ENCODE measurements at places on chromosomes 3 and 15. TPM values are rescaled to one million over a fixed set of nuclear protein-coding genes. Genes with fewer than 3 reads are reported as not detected.

GRCh38 chr15:35038626-35039451 lies 46.3 kb downstream of the NANOGP8 start:
- no peak overlapping the region for H3K27ac ChIP-seq
- no peak overlapping the region for H3K4me3 ChIP-seq
- H3K36me3 ChIP-seq = no peaks in the 10 kb centered on the region
- H3K27me3 ChIP-seq = no peaks in the 10 kb centered on the region

DNA sequence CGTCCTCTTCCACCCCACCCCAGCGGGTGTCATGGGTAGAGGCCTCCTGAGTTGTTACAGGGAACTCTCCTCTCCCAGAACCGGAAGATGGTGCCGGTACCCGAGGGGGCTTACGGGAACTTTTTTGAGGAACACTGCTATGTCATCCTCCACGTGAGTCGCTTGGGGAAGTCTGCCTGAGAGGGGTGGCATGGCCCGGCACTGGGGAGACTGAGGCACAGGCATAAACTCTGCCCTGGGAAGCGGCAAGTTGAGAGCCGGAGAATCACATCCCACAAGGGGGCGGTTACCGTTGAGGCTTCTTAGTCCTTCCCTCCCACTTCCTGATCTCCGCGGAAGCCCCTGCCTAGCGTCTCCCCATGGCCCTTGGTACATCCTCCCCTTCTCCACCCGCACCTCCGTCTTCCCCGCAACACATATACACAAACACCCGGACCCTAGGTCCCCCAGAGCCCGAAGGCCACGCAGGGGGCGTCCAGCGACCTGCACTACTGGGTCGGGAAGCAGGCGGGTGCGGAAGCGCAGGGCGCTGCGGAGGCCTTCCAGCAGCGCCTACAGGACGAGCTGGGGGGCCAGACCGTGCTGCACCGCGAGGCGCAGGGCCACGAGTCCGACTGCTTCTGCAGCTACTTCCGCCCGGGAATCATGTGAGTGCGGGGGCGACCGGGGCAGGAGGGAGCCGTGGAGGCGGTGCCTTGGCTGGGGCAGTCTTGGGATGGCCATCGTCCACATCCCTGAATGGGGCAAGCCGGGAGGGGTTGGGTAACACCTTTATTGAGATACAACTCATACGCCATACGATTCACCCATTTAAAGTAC lies 3.4 kb downstream of the VILL start:
- no peaks in the 10 kb centered on the region for H3K27me3 ChIP-seq
- peaks cover 48% of the 10 kb centered on the region for H3K4me1 ChIP-seq
- peak; percentile 91 for DNase-seq
- H3K36me3 ChIP-seq = no peaks in the 10 kb centered on the region
- peak overlapping the region; percentile 86 for H3K27ac ChIP-seq
- H3K4me3 ChIP-seq = peak overlapping the region; percentile 63

DNA sequence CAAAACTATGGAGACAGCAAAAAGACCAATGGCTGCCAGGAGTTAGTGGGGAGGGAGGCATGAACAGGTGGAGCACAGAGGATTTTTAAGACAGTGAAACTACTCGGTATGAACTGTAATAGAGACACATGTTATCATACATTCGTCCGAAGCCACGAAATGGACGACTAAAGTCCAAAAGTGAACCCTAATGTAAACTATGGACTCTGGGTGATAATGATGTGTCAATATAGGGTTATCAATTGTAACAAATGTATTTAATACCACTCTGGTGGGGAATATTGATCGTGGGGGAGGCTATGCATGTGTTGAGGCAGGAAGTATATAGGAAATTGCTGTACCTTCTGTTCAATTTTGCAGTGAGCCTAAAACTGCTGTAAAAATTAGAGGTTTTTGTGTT lies 107.0 kb downstream of the CPN2 start:
- H3K27ac ChIP-seq = no peak overlapping the region
- H3K27me3 ChIP-seq = no peaks in the 10 kb centered on the region
- H3K36me3 ChIP-seq = no peaks in the 10 kb centered on the region
- no peak overlapping the region for H3K4me3 ChIP-seq

GRCh38 chr3:99699841-99700240 lies 61.4 kb downstream of the COL8A1 start:
- no peak for DNase-seq
- H3K36me3 ChIP-seq = no peaks in the 10 kb centered on the region
- peaks cover 10% of the 10 kb centered on the region for H3K4me1 ChIP-seq

DNA sequence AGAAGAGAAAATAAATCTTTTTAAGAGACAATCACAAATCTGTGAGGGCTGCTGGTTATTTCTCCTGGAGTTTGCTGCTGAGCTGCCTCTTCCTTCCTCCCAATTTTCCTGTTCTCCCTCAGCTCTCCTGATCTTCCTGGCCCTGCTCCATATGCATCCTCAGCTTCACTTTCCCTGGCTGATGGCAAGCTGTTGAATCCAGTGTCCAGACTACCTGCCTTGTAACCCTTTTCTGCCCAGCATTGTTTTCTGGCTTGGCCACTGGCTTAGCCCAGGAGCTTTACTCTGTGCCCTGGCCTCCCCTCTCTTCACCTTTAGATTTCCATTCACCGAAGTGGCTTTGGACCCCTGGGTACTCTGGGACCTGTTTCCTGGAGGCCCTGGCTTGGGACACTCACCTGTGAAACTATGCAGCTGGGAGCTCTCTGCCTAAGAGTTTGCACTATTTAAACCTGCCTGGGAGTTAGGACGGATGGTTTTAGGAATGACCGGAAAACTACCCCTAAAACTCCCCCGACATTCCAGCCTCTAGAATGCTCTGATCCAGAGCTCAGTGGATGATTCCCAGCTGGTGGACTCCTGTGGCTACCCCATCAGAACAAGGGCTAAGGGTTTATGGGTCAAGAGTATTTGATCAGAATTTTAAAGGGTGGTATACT lies 90.0 kb downstream of the RBPMS2 start:
- H3K27ac ChIP-seq = no peak overlapping the region
- no peak overlapping the region for H3K4me3 ChIP-seq
- DNase-seq = no peak
- H3K36me3 ChIP-seq = peaks cover 96% of the 10 kb centered on the region
- no peaks in the 10 kb centered on the region for H3K27me3 ChIP-seq
- H3K4me1 ChIP-seq = no peaks in the 10 kb centered on the region

DNA sequence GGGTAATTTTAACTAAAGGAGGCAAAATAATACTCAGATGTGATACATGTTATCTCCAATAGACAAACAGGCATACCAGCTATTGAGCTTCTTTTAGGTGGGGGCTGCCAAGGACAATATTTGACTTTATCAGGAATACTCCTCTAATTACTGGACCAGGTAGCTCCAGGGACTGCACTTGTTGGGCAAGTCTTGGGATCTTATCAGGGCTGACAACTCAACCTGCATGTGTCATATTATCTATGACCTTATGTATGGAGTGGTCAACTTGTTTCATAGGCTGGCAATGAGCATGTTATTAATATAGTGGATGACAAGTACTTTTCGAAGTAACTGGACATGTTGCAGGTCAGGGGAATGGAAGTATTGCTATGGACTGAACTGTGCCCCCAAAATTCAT lies 15.0 kb upstream of the ZNF445 start:
- H3K4me1 ChIP-seq = no peaks in the 10 kb centered on the region
- DNase-seq = no peak
- H3K4me3 ChIP-seq = no peak overlapping the region
- no peaks in the 10 kb centered on the region for H3K36me3 ChIP-seq
- no peak overlapping the region for H3K27ac ChIP-seq

- H3K27me3 ChIP-seq = no peaks in the 10 kb centered on the region
- no peak overlapping the region for H3K4me3 ChIP-seq
- DNase-seq = no peak
- no peaks in the 10 kb centered on the region for H3K4me1 ChIP-seq
Observed at GRCh38 chr15:61158504-61159407, 70.3 kb downstream of the RORA start.

DNA sequence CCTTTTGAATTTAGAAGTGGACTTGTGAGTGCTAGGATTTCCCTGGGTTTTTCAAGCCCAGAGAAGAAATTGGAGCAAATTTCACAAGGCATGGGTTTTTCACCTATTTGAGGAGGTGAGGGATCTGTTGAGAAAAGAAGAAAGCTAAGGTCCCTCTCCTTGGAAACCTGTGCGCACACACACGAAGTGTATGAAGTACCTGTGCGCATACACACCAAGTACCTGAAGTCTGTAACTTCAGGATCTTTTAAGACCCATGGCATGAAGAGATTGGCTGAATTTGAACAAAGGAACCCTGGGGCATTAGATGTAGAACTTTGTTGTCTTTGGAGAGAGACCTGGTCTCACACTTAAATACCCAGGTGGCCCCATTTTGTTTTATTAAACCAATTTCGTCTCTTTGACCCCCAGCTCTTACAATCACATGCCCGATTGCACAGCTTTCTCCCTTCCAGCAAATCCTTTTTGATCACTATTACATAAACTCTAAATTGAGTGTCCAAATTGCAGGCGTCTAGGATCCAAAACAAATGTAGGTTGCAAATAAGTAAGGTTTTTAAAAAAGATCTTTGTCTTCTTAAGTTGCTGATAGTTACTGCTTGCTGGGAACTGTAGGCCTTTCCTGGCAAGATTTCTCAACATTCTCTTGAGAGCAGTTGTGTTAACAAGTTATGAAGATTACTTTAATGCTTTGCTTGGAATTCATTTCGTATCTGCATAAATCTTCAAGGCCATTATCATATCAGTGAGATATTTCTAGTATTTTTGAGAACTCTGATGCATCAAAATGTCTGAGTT lies 64.3 kb downstream of the CMTM8 start:
- H3K4me1 ChIP-seq = peaks cover 32% of the 10 kb centered on the region
- no peak overlapping the region for H3K4me3 ChIP-seq
- peak overlapping the region; percentile 69 for H3K27ac ChIP-seq

GRCh38 chr3:129329858-129330257 lies 51.2 kb downstream of the HMCES start:
- H3K27ac ChIP-seq = no peak overlapping the region
- DNase-seq = no peak
- H3K36me3 ChIP-seq = no peaks in the 10 kb centered on the region
- H3K4me1 ChIP-seq = no peaks in the 10 kb centered on the region
- no peaks in the 10 kb centered on the region for H3K27me3 ChIP-seq

DNA sequence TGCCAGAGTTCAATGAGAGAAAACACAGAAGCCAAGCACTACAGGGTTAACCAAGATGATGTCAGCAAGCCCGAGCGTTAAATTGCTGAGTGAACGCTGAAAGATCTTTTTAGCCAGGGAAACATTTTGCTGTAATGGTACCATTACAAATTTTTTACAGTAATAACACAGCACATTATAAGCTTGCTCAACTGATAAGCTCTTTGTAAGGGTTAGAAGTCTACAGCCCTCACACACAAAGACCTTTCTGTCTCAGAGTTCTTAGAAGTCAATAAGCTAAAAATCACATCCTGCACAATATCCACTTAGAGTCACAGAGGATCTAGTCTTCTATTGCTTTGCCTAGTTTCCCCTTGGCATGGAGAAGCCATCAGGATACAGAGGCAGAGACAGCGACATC lies 29.9 kb downstream of the CHSY1 start:
- no peak overlapping the region for H3K4me3 ChIP-seq
- no peak overlapping the region for H3K27ac ChIP-seq
- peaks cover 4% of the 10 kb centered on the region for H3K36me3 ChIP-seq
- H3K4me1 ChIP-seq = peaks cover 26% of the 10 kb centered on the region
- no peak for DNase-seq
- no peaks in the 10 kb centered on the region for H3K27me3 ChIP-seq

DNA sequence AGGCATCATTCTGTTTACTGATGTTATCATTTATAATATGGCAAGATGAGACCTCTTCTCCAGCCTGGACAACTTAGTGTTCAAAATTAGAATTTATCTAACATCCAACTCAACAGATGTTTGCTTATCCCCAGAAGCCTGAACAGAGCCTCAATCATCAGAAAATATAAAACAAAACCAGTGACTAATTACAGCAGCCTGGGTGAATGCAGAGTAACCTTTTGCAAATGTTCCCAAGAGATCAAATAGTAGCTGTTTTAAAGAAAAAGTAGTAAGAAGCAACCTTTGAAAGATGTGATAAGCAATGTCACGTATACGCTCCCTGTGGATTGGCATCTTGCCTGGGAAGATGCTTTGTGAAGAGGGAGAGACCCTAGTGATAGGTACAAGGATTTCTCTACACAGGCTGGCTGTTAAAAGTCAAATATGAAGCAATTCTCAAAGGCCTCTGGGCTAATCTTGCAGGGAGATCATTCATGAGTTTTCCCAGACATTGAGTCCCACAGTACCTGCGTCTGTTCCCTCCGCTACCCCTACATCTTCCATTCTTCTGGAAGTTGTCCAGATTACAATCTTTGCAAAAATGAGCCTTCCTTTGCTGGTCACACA lies 39.3 kb upstream of the PRICKLE2 start:
- peaks cover 40% of the 10 kb centered on the region for H3K4me1 ChIP-seq
- no peaks in the 10 kb centered on the region for H3K27me3 ChIP-seq
- DNase-seq = no peak
- no peak overlapping the region for H3K27ac ChIP-seq

- H3K36me3 ChIP-seq = no peaks in the 10 kb centered on the region
- no peak for DNase-seq
- H3K4me3 ChIP-seq = no peak overlapping the region
- no peaks in the 10 kb centered on the region for H3K27me3 ChIP-seq
- no peak overlapping the region for H3K27ac ChIP-seq
Observed at GRCh38 chr3:190552969-190553759, 39.3 kb downstream of the IL1RAP start.

- no peak overlapping the region for H3K4me3 ChIP-seq
- no peak overlapping the region for H3K27ac ChIP-seq
- peaks cover 35% of the 10 kb centered on the region for H3K36me3 ChIP-seq
- H3K27me3 ChIP-seq = no peaks in the 10 kb centered on the region
Observed at GRCh38 chr15:89801471-89802195, 13.0 kb downstream of the ANPEP start.

DNA sequence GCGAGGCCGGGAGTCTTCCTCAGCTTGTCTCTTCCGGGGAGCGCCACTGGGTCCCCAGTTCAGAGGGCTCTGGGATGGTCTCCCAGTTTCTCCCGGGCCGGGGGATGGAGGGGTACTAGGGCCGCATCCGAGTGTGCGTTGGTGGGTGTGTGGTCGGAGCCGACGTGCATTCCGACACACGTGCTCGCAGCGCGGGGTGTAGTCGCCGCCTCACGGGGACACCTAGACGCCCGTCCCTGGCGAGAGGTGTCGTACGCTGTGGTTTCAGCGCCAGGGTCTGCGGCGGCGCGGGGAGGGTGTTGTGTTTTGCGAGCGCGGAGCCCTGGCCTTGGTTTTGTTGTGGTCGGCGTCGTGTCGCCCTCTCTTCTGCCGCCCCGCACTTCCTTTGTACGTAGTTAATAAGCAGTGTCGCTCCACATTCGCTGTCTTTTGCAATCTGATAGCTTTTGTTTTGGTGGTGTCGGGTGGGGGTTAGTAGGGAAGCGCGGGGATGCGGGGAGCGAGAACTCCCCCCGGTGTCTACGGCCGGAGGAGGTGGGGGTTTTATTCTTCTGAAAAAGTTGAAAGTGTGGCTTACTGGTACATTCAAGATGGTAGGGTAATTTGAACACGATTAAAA lies 2.2 kb downstream of the IGF1R start:
- no peaks in the 10 kb centered on the region for H3K36me3 ChIP-seq
- H3K27me3 ChIP-seq = peaks cover 6% of the 10 kb centered on the region
- H3K4me1 ChIP-seq = peaks cover 53% of the 10 kb centered on the region
- peak overlapping the region; percentile 80 for H3K4me3 ChIP-seq
- peak; percentile 66 for DNase-seq

TYRO3 gene
- 17.3 TPM for total RNA-seq

KIF23 gene
- 1.3 TPM for total RNA-seq

SCG5 gene
- 0.65 TPM for total RNA-seq
